Astrocyte of the spinal cord (primary cell): ENCODE measurements at places on chromosomes 2 and 18.
A peak's percentile ranks its signal among the peaks of the same experiment; 100 is the strongest.

GRCh38 chr2:120576509-120577474 is 158.9 kb upstream of the GLI2 start:
- DNase-seq: no peak

GRCh38 chr18:41646915-41647620 is 308.0 kb upstream of the PIK3C3 start:
- no peak for DNase-seq

DNA sequence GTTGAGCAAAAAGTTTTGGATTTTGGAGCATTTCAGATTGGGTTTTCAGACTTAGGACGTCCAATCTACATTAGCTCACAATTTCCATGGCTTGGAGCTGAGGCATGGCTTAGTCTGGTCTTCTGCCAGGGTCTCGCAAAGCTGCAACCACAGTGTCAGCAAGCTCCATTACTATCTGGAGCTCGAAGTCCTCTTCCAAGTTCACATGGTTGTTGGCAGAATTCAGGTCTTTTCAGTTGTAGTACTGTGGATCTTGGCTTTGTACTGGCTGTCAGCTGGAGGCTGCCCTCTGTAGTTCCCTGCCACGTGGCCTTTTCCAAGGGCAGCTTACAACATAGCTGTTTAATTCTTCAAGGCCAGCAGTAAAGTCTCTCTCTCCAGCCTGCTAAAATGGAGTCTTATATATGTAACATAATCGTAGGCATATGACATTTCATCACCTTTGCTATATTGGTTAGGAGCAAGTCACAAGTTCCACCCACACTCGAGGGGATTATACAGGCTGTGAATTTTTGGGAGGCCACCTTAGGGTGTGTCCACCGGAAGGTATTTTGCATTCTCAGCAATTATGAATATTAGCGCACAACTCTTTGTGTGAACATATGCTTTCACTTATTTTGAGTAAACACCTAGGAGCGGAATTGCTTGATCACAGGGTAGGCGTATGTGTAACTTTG is 41.5 kb upstream of the EPC2 start:
- DNase-seq: no peak

DNA sequence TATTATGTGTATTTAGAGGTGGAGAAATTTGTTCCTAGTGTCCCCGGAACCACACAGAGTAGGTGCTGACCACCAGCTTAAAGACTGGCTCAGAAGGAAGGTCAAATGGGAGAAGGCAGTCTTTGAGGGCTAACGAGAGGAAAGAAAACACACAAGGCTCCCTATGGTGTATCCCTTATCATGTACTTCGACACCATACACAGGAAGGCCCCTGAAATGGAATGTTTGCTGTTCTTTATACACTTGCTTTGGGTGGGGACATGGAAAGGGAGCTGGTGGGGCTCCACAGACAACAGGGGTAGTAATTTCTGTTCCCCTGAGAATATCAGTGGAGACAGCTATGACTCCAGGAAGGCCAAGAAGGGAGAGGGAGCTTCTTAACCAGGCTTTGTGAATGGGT is 6.0 kb downstream of the EPAS1 start:
- DNase-seq: no peak

DNA sequence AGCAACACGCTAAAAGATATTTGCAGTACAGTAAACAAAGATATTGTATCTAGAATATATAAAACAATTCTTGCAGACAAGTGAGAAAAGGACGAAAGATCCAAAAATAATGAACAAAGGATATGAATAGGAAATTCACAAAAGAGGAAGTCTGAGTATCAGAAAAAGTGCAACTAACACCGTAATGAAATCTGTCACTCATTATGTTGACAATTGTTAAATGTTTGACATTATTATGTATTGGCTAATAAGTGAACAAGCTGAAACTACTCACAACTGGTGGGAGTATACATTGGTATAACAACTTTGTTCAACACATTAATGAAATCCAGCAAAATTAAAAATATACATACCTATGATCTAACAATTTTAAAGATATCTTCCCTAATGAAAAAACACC is 36.7 kb upstream of the ASXL3 start:
- no peak for DNase-seq

DNA sequence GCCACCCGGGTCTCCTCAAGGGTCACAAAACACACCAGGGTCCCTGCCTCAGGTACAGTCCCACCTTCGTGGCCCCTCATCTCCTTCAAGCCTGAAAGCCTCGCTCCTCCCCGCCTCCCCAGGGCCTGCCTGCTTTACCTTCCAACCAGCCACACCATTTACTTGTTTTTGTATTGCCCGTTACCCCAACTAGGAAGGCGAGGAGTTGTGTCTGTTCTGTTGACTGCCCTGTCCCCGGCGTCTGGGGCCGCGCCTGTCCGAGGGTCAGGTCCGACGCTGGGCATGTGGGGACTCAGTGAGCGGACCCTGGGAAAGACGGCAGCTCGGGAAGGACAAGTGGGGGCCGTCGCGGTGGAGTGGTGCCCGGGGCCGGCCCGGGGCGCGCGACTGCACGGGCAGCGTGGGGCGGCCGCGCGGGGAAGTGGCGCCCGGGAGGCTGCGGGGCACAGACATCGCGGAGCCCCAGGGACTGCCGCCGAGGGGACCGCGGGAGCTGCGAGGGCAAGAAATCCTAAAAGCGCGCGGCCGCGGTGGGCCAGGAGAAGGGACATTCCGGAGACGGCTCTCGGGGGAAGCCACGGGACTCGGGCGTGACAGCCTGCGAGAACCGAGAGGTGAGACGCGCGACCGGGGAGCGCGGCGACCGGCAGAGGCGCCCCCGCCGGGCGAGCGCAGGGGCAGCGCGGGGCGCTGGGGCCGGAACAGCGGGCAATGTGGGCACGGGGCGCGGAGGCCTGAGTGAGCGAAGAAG is 797 bp upstream of the GRHL1 start:
- DNase-seq: no peak

DNA sequence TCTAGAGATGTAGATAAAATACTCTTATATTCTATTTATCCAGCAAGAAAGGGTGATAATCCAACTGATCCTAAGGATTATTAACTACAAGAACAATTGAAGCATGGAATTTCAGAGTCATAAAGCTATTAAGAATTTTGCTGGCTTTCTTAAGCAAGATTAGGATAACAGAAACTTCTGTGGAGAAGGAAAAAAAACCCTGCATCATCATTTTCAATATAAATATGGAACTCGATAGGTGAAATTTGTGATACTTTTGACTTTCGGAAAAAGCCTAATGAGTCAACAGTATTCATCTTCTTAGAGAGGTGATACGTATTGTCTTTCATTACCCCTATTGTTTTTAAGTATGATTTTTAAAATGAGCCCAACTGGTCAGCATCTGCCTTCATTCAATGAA is 593.3 kb downstream of the CPS1 start:
- DNase-seq: no peak

DNA sequence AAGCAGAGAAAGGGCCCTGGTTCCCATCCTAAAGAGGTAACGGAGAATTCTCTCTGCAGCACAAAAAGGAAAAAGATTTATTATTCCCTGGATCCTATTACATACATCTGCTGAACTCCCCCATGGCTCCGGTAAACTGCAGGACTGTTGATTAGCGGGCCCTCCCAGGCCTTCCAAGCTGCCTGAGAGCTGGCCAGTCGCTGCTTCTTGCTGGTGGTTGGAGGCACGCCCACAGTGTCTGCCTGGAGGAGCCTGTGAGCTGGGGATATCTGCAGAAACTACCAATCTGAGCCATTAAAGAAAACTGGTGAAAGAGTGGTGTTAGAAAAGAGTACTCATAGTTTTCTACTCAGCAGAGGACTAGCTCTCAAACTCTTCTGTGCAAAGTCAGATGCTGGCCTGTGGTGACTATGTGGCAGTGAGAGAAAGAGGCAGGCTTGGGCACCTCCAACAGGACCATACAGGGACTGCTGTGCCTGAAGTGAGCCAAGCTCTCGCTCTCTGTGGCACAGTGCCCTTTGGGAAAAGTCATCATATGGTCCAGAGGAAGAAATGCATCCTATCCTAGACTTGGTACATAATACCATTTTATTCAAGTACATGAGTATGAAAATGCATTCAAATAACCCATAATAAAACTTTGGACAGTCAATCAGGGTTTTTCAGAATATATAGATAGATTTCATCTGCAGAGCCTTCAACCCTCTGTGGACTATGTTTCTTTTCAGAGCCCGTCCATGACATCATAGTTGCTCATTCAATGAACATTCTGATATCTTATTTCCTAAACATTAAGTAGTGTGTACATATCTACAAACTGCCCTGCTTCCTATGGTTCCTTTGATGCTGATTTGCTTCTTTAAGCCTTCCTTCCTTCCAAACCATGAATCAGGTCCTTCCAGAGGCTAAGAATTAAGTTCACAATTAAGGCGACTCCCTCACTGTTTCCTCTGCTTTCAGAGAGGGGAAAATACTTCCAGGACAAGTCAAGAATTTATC is 242.0 kb upstream of the LYPD1 start:
- peak; percentile 56 for DNase-seq

- DNase-seq: no peak
Observed at GRCh38 chr2:40168546-40168945, 283.3 kb downstream of the SLC8A1 start.

DNA sequence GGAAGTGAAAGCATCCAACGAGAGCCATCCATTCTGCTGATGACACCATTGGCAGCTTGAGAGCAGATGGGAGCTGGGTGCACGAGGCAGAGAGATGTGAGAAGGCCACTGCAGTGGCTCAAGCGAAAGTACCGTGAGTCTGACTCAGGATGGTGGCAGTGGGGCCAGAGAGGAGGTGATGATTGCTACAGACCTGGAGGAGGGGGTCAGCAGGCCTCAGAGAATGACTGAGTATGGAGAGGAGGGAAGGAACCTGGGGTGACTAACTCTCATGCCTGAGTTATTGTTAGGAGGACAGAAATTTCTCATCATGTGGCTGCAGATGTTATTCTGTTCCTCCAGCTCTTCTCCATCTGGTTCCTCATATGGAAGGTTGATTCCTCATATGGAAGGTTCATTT is 8.8 kb upstream of the ZBTB7C start:
- DNase-seq: no peak

- no peak for DNase-seq
Observed at GRCh38 chr2:234839285-234839684, 112.5 kb upstream of the SH3BP4 start.

GRCh38 chr2:63364866-63365265 is 223.4 kb downstream of the WDPCP start:
- DNase-seq: no peak

- no peak for DNase-seq
Observed at GRCh38 chr18:46239549-46239948, 135.4 kb downstream of the HAUS1 start.

DNA sequence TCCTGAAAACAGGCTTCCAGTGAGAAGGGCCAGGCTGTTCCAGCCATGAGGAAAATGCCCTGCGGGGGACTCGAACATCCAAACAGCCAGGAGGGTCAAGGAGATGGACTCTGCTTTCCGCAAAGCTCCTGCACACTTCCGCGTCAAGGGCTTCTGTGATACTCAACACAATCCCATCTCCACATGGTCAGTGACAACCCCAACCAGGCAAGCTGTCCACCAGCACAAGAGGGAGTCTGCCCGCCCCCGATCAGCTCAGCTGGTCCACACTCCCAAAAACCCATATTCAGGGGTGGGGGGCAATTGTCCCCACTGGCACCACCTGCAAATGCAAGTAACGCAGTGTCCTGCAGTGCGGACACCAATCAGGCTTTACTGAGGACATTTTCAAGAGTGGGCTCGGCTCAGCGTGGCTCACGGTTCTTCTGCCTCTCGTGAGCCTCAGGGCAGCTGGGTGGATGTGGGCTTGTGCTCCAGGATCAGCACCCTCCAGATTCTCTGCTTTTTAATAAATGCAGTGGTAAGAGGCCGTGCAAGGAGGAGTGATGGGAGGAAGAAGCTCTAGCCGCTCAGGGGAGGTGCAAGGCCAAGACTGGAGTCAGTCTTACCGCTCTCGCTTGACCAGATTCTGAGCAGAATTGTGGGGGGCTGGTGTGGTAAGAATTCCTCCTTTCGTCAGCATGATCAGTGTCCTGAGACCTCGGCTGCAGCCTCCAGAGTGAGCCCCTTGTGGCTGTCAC is 19.5 kb upstream of the CIDEA start:
- no peak for DNase-seq

GRCh38 chr2:3461801-3462492 is 57.4 kb downstream of the ADI1 start:
- DNase-seq: peak; percentile 70
